ENCODE measurements at places on chromosomes 2 and 18.

GRCh38 chr2:85888684-85889626 lies at the start of gene ST3GAL5:
TSS of gene ST3GAL5 (minus strand) at chr2:85888990. CDS start at chr2:85888905, 85 bp downstream.
- peak; percentile 65 for DNase-seq

DNA sequence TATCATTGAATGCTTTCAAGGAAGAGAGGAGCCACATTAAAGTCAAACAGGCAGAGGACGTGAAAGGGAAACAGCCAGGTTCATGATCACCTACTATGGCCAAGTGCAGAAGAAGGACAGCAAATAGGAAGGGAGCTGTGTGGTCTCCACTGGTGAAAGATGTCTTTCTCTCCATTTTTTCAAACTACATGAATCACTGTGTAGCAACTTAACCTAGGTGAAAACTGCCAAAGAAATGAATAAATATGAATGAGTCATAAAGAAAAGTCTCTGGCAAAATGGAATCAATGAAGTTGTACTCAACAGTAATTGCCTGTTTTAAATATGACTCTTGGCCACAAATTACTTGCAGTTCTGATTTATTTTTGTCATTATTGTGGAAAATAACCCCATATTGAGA lies 452.6 kb upstream of the PKDCC start:
- no peak for DNase-seq

GRCh38 chr18:23131693-23132319 lies 3.5 kb upstream of the CABLES1 start:
- peak; percentile 58 for DNase-seq

- DNase-seq: no peak
Observed at GRCh38 chr2:169819106-169819505, 5.6 kb downstream of the METTL5 start.

DNA sequence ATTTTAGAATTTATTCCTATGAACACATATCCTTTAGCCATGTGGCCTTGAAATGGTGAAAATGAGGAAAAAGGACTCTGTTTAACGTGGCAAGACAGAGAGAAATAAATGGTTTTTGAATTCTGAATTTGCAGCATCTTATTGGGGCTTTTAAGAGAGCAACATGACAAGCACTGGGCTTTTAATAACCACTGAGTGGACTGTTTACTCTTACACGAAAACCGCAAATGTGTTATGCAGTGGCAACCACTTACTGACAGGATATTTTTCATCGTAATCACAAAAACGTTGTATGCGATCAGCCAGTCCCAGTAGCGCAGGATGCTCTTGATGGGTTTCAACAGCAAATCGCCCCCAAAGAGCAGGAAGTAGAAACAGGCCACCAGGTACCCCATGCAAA lies 226.6 kb downstream of the NAPG start:
- DNase-seq: peak; percentile 13

- no peak for DNase-seq
Observed at GRCh38 chr2:62477573-62477972, 28.4 kb downstream of the TMEM17 start.

DNA sequence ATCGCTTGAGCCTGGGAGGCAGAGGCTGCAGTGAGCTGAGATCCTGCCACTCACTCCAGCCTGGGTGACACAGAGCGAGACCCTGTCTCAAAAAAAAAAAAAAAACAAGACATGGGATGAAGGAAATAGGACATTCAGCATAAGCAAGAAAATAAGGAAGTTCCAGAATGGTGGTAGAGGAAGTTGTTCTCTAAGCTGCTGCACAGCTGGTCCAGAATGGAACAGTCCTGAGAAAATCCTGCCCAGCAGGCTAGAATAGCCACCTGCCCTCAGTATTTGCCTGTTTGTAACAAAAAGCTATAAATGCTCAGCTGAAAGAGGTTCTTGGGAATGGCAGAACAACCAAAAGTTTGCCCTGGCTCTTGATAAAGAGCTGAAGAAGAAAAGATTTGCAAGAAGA lies 11.1 kb upstream of the MAPRE3 start:
- no peak for DNase-seq

DNA sequence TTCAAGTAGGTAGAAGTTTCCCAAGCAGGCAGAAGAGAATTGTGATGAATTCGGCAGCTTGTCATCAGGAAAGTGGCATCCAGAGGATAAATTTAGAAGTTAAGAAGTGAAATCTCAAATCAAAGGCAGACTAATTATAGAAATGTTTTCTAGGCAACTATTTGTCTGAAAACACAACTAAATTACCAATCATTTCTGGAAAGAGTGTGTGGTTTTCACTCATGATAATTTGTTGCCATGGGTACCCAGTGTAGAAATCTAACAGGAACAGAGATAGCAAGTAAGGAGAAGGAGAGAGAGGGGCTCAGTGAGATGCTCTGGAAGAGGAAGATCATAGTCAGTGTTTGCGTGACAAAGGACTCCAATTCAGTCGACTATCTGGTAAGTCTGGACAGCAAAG lies 208.1 kb downstream of the NCKAP5 start:
- no peak for DNase-seq

GRCh38 chr18:13528739-13529392 lies 197.5 kb downstream of the FAM210A start:
- no peak for DNase-seq

- DNase-seq: no peak
Observed at GRCh38 chr2:223618172-223619035, 16.2 kb upstream of the SCG2 start.

GRCh38 chr2:138713504-138713903 lies 66.7 kb downstream of the NXPH2 start:
- DNase-seq: no peak

- DNase-seq: no peak
Observed at GRCh38 chr2:232578626-232579025, 28.1 kb downstream of the EIF4E2 start.

GRCh38 chr18:400456-400855 lies 100.0 kb downstream of the COLEC12 start:
- peak; percentile 96 for DNase-seq

All from fibroblast of skin of left biceps (primary cell).